ENCODE measurements at places on chromosomes 1 and 21. TPM values are rescaled to one million over a fixed set of nuclear protein-coding genes. Genes with fewer than 3 reads are reported as not detected.

DRAXIN gene
- polyA plus RNA-seq, result 0.08 TPM

GABPB2 gene
- polyA plus RNA-seq, result 8.3 TPM

PLPP3 gene
- 13.0 TPM for polyA plus RNA-seq

MAP1LC3C gene
- 0.72 TPM for polyA plus RNA-seq

C1orf52 gene
- 29.1 TPM for polyA plus RNA-seq

GPR52 gene
- polyA plus RNA-seq, result not detected

RIMKLA gene
- polyA plus RNA-seq, result 0.07 TPM

NUP133 gene
- 26.9 TPM for polyA plus RNA-seq

TRIM67 gene
- polyA plus RNA-seq, result 0.10 TPM

AMY1C gene
- not detected for polyA plus RNA-seq

COL11A1 gene
- 3.6 TPM for polyA plus RNA-seq

HSD11B1 gene
- 8.2 TPM for polyA plus RNA-seq

ENO1 gene
- 215 TPM for polyA plus RNA-seq

ZNF683 gene
- 0.20 TPM for polyA plus RNA-seq

ATP6V1G3 gene
- polyA plus RNA-seq, result not detected

LINGO4 gene
- 0.56 TPM for polyA plus RNA-seq

PM20D1 gene
- 0.07 TPM for polyA plus RNA-seq

PTPRU gene
- 4.4 TPM for polyA plus RNA-seq

ANKRD35 gene
- polyA plus RNA-seq, result 2.0 TPM

OR2L2 gene
- polyA plus RNA-seq, result not detected

ANGPTL7 gene
- 8.5 TPM for polyA plus RNA-seq

IL22RA1 gene
- 0.73 TPM for polyA plus RNA-seq

CLCA4 gene
- 0.20 TPM for polyA plus RNA-seq

PPP1R15B gene
- 6.8 TPM for polyA plus RNA-seq

ERG gene
- 8.5 TPM for polyA plus RNA-seq

SPRR3 gene
- 2.2 TPM for polyA plus RNA-seq

TTC39A gene
- 4.7 TPM for polyA plus RNA-seq

SMIM12 gene
- 129 TPM for polyA plus RNA-seq

SUCO gene
- polyA plus RNA-seq, result 14.0 TPM

RHD gene
- not detected for polyA plus RNA-seq

FCER1A gene
- 2.1 TPM for polyA plus RNA-seq

SAMSN1 gene
- 5.4 TPM for polyA plus RNA-seq

DEGS1 gene
- 33.3 TPM for polyA plus RNA-seq

APOBEC4 gene
- polyA plus RNA-seq, result not detected

OR2L8 gene
- not detected for polyA plus RNA-seq

PTPN7 gene
- polyA plus RNA-seq, result 15.0 TPM

ASCL5 gene
- polyA plus RNA-seq, result not detected

SPRR4 gene
- not detected for polyA plus RNA-seq
